Stimulated activated CD4-positive, alpha-beta T cell treated with anti-CD3 and anti-CD28 coated beads, TNF-alpha, amount 100 ng/mL, for 1 hour (primary cell): ENCODE measurements at places on chromosomes 3 and 15.

DNA sequence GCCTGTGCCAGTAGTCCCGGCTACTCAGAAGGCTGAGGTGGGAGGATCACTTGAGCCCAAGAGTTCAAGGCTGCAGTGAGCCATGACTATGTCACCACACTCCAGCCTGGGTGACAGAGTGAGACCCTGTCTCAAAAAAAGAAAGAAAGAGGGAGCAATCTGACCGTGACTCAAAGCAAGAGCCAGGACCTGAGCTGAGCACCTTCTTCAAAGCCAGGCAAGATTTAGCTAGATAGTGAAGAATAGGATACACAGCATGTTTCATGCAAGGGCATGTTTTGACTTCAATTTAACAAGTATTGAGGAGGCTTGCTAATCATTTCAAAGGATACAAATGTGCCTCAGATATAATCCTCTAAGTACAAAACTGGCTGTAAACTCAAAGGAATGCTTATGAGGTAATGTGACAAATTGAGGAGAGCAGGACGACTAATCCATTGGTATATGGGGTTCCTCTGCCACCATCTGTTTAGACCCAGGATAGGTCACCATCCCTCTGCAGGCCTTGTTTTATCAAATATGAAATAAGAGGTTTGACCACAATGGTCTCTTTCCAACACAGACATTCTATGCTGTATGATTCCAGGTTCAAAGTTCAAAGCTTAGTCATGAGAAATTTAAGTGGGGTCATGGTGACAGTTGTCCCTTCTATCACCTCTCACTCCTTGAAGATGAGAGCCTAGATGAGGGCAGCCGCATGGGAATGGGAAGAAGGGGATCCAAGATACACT lies 33.2 kb downstream of the RAB27A start:
- DNase-seq = no peak

DNA sequence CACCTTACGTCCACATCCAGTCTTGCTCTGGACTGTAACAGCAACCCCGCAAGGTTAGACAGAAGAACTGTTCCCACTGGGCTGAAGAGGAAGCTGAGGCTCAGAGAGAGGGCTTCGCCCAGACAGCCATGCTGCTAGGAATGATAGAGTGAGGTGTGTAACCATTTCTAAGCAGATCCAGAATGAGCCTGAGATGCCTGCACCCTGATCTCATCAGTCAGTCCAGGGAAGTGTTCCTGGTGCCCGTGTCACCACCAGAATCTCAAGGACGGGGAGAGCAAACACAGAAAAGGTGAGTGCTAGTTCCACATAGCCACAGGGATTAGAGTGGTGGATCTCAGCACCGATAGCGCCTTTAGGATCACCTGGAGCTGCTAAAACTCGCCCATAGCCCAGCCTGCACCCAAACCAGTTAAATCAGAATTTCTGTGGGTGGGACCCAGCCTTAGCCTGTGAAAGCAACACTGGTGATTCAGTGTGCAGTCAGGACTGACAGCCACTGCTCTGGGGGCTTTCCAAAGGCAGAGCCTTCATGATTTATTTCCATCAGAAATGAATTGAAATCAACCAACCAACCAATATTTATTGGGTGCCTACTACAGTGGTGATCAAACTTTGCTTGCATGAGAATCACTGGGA lies 12.3 kb downstream of the ISLR start:
- DNase-seq = no peak

GRCh38 chr3:72816862-72817355 lies 31.3 kb downstream of the SHQ1 start:
- DNase-seq = no peak

GRCh38 chr3:43011638-43012037 lies 32.5 kb downstream of the GASK1A start:
- no peak for DNase-seq

DNA sequence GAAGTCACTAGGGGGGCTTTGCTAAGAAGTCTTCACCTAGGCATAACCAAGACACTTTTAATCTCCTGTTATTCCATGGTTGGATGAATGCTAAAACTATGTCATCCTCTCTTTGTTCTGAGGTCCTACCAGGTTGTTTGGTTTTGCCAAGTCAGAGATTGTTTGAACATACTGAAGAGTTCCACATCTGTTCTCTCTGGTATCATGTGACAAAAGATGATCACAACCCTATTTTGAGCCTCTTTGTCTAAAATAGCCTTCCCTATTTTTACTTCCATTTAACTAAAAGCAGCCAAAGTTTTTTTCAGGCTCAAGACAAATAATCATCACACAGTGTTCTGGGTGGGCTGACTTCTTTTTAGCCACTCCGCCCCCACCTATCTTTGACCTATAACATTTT lies 218.4 kb upstream of the LMCD1 start:
- no peak for DNase-seq

- no peak for DNase-seq
Measured at GRCh38 chr15:69666921-69667811, 214.5 kb downstream of the RPLP1 start.

DNA sequence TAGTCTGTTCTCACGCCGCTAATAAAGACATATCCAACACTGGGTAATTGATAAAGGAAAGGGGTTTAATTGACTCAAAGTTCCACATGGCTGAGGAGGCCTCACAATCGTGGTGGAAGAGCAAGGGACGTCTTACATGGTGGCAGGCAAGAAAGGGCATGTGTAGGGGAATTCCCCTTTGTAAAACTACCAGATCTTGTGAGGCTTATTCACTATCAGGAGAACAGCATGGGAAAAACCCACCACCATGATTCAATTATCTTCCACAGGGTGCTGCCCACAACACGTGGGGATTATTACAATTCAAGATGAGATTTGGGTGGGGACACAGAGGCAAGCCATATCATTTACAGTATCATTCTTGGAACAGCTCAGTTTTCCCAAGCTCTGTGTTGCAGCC lies 268.0 kb downstream of the SUCLG2 start:
- no peak for DNase-seq

DNA sequence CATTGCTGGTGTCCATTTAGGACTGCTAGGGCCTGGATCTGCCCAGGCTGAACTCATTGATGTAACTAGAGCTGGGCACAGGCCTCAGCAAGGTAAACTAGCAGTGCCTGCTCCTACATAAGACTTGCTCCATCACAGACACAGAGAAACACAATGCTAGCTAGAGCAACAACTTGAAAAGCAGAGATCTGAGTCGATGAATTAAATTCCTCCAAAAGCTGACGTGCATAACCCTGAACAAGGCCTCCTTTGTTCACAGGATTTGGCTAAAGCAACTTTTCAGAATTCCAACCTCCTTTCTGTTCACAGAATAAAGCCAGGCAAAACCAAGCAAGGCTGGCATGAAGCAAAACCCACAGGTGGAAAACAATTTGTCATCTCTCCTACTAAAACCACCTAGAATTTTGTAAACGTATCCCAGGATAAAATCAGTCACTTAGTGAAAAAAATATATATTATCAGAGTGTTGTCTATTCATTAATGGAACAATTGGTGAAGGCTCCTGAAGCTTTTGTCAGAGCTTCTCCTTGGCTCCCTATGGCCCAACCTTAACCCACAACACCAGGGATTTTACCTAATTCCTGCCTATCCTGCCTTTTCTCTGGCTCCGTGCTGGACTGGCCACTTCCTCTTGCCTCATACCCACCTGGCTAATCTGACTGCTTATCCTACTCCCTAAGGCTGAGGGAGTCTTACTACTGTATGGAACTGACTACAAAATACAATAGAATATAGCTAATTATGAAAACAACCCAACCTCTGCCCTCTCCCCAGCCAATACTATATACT lies 39.9 kb downstream of the PLCH1 start:
- no peak for DNase-seq

DNA sequence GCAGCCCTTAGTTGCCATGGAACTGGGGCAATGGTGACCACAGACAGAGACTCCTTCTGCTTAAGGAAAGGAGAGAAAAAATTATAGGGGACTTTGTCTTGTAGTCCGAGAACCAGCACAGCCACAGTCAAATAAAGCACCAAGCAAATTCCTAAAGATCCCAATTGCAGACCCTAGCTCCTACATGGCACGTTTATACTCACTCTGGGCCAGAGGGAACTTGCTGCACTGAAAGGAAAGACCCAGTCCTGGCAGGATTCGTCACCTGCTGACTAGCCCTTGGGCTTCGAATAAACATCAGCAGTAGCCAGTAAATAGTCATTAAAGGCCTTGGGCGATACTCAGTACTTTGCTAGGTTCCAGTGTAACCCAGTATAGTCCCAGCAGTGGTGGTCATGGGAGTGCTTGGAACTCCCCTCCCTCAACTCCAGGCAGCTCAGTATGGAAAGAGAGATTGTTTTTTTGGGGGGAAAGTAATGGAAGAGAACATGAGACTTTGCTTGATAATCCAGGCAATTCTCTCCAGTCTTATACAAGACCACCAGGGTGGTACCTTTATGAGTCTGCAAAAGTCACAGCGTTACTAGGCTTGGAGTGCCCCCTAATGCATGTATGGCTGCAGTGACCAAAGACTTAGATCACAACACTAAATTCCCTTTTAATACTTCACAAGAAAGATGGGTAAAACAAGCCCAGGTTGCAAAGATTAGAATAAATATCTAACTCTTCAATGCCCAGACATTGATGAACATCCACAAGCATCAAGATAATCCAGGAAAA lies 66.4 kb upstream of the AGTR1 start:
- no peak for DNase-seq

DNA sequence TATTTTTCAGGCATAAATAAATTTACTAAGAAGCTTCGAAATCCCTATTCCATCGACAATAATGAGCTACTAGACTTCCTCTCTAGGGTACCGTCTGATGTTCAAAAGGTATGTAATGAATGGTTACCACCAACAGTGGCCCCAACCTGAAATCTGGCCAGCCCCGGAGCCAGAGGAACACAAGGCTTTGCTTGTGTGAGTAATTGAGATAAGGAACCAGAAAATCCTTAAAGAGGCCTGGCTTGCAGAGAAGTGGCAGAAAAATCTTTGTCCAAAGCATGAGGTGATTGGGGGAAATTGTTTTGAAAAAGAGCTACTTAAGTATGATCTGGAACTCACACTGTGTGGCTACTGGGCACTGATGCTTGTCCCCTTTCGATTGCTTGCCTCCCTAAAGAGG lies 245.3 kb downstream of the MCTP2 start:
- DNase-seq = no peak

GRCh38 chr3:122898298-122898697 lies 103.4 kb downstream of the SLC49A4 start:
- no peak for DNase-seq

GRCh38 chr3:57646723-57647122 lies 46.2 kb downstream of the DENND6A start:
- no peak for DNase-seq

- no peak for DNase-seq
Measured at GRCh38 chr3:133136114-133137041, 98.2 kb downstream of the TMEM108 start.

- no peak for DNase-seq
Measured at GRCh38 chr3:2458816-2459215, 360.1 kb downstream of the CNTN4 start.

GRCh38 chr15:99421172-99421656 lies 144.6 kb upstream of the MEF2A start:
- no peak for DNase-seq

- DNase-seq = no peak
Measured at GRCh38 chr3:72558001-72558400, 290.2 kb downstream of the SHQ1 start.

DNA sequence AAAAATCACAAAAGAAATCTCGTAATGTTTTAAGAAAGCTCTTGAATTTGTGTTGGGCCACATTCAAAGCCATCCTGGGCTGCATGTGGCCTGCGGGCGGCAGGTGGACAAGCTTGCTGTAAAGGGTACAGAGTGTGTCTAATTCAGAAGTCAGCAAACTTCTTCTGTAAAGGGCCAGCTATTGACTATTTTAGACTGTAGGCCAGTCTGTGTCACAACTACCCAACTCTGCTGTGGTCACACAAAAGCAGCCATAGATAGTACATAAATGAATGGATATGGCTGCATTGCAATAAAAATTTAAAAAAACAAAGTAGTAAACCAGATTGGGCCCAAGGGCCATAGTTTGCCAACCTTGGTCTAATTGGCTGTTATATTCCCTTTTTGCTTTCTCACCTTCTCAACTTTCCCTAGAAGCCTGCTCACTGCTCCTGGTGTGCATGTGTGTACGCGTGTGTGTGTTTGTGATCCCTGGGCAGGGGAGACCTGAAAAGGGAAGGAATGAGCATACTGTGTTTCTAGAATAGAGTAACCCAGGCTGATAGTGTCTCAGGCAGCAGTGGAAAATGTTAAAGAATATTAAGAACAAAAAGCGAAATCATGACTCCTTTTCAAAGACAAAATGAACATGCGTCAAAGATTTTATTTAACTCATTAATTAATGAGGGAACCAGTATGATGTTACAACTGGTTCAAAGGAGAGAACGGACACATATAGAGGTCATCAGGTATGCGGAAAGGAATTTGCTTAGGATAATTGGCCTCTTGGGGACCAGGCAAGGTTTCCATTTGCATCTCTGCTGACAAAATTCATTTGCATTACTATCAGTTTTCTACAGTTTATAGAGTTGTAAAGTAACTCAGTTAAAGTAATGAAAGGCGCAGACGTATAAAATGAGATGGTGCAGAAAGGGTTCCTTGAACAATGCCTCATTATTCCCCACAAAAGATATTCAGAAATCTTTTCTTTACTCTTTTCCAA lies 248.0 kb downstream of the THSD4 start:
- no peak for DNase-seq

GRCh38 chr3:155738580-155739076 lies 6.2 kb downstream of the PLCH1 start:
- DNase-seq = no peak

GRCh38 chr3:148792516-148792915 lies 35.1 kb upstream of the CPB1 start:
- no peak for DNase-seq

- no peak for DNase-seq
Measured at GRCh38 chr15:68411735-68412134, 20.2 kb downstream of the ITGA11 start.

GRCh38 chr15:62059108-62059815 lies 985 bp downstream of the VPS13C start:
- DNase-seq = no peak

- no peak for DNase-seq
Measured at GRCh38 chr3:112003321-112004080, 4.8 kb downstream of the TAGLN3 start.

GRCh38 chr3:59456852-59457485 lies 407.1 kb upstream of the CFAP20DC start:
- DNase-seq = no peak

- no peak for DNase-seq
Measured at GRCh38 chr15:74555192-74555591, 14.2 kb downstream of the ARID3B start.

GRCh38 chr3:14884665-14885064 lies 62.7 kb upstream of the NR2C2 start:
- DNase-seq = no peak

DNA sequence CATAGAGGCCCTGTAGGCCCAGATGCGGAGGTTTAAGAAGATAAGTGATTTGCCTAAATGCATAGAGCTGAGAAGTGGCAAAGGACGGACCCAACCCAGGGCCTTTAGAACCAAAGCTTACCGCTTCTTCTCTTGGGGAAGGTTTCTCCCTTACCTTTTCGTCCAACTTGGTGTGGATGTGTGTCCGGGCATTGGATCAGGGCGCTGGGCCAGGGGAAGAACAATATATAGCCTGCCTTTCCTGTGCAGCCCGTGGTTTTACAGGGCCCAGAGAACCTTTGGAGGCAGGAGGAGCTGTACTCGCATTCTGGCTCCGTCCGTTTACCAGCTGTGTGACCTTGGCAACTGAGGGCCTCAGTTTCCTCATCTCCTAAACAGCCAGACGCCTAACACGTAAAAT lies 686 bp upstream of the P3H2 start:
- DNase-seq = no peak
